IPS DF 19.7 (cell line): ENCODE measurements at places on chromosomes 1 and 21.

DNA sequence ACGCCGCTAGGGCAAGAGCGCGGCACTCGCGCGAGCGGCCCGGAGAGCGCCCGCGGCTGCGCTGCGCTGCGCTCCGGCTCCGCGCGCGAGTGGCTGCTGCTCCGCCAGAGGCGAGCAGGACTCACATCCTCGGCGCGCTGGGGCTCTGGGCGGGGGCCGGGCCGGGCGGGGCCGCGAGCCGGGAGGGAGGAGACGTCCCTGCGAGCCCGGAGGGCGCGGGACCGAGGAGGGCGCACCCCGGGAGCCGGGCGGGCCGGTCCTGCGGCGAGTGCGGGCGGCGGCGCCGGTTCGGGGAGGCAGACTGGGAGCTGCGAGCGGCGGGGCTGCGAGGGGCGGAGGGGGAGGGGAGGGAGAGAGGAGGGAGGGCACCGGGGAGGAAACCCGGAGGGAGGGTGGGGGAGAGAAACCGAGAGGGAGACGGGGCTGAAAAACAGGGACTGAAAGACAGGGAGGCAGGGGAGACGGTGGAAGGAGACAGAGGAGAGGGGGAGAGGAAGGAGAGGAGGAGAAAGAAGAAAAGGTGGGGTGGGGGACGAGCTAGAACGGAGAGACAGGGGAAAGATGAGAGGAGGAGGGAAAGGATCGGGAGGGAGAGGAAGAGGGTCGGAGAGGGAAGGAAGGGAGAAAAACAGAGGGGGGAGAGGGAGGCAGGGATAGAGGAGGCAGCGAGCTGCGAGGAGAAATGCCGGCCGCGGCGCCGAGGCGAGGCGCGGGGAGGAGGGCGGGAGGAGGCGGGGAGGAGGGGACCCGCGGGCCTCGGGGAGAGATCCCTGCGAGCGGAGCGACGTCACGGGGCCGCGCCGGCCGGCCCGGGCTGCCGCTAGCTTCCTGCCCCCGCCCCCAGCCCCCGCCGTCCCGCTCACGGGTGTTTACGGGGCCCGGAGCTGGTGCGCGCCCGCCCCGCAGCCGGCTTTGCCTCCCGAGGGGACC lies at the start of gene CAMK2N1:
Gene CAMK2N1, minus strand, starts transcription at position 684 of the 930 bp plus-strand sequence. CDS start 831 bp downstream, outside the sequence.
- no peak for DNase-seq

DNA sequence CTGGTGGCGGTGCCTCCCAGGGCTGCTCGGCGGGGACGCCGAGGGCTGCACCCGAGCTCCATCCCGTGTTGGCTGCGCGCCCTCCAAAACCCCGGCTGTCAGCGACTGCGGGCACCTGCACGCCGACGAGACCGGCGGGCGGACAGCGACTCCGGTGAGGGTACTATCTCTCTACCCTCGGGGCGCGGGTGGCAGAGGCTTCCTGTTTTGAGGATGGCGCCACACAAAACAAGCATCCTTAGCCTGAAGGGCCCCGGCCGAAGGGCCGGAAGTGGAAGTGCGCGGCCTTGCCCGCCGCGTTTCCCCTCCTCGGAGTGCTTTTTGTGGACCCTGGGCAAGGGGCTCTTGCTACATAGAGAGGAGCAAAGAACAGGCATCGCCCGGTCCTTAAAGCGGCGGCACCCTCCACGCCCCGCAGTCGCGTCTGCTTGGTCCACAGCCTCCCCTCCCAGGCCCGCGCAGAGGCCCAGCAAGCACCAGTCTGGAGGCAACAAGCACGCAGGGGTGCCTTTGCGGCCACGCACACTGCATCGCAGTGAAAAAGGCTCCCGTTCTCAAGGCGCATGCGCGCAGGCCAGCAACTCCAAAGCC lies 561 bp upstream of the COQ8A start:
- DNase-seq, result peak; percentile 9

DNA sequence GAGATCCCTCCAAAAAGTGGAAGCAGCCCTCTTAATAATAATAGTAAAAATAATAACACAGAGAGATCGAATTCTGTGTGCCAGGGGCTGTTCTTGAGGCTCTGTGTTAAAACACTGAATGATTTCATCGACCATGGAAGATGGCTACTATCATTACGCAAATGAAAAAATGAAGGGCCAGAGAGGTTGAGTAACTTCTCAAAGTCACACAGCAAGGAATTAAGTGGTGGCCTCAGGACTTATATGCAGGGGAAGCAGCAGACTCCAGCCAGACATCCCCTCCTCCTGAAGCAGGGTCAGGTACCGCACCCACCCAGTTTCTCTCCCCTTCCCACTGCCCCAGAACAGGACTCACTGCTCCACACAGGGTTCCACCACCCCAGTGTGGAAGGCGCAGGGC lies 40.1 kb downstream of the SYF2 start:
- no peak for DNase-seq

GRCh38 chr1:154347961-154348360 lies 22.6 kb downstream of the ATP8B2 start:
- DNase-seq, result no peak

DNA sequence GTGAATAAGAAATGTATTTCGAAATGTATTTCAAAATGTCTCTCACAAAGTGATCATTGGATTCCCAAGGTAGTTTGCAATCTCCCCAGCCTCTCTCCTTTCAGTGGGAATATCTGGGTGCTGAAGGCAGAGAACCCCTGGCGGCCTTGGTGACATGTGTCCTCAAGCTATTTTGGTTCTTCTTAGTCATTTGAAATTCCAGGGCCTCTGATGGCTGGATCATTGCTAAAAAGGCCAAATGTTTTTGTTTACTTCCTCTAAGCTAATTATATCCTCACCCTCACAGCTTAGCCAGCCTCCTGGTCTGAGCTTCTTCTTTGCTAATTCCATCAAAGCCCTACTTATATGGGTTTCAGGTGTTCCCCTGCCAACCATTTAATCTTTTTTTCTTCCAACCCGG lies 71.2 kb downstream of the LRRC40 start:
- no peak for DNase-seq
